ENCODE measurements at places on chromosomes 1 and 21.

DNA sequence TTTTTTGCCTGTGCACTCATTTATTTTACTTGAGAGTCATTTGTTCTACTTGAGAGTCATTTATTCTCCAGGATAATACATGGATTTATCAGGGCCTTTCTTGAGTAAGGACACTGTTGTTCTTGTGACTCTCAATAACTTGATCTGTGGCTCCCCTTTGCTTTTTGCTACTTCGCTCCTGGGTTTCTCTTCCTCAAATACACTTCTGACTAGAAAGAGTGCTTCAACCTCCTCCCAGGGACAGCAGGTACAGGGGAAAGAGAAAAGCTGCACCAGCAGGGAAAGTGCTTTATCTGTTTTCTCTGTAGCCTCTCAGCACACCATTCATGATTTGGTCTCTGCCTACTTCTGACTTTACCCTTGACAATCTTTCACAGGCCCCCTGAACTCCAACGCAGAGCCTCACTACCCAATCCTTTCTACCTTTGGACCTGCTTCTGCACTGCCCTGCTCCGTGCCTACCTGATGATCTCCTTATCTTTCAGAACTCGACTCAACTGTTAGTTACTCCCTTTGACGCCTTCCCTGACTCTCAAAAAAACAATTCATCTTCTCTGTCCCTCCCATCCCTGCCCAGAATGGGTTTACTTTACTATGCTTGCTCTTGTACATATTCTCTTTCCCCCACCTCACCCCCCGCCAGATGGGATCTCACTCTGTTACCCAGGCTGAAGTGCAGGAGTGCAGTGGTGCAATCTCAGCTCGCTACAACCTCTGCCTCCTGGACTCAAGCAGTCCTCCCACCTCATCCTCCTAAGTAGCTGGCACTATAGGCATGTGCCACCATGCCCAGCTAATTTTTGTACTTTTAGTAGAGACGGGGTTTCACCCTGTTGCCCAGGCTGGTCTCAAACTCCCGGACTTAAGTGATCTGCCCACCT, 15.6 kb upstream of the PIGM start:
- no peak for DNase-seq

- DNase-seq, result no peak
Observed at GRCh38 chr1:50140182-50140447, 31.4 kb downstream of the ELAVL4 start.

DNA sequence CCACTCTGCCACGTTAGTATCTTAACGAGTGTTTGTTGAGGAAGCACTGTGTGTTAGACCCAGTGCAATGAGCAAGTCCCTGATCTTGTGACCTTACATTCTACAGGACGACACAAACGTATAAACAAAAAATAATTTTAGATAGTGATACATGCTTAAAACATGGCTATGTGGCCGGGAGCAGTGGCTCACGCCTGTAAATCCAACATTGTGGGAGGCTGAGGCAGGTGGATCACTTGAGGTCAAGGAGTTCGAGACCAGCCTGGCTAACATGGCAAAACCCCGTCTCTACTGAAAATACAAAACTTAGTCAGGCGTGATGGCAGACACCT, 19.6 kb downstream of the MTX1 start:
- DNase-seq, result no peak

DNA sequence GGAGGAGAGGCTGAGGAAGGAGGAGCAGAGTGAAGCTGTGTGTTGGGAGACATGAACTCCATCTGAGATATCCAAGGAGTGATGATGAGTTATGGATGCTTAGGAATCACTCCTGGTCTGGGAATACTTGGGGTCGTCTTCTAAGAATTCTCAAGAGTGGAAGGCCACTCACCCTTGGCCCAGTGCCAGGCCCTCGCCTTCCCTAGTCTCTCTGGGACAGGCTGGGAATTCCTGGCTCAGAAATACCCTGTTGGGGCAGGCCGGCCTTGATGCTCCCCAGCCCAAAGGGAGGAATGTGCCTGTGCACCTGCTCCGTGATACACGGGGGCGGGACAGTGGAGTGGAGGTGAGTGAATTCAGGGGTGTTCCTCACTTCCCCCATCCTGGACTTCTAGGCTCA, 12.6 kb upstream of the LMNA start:
- DNase-seq, result no peak

DNA sequence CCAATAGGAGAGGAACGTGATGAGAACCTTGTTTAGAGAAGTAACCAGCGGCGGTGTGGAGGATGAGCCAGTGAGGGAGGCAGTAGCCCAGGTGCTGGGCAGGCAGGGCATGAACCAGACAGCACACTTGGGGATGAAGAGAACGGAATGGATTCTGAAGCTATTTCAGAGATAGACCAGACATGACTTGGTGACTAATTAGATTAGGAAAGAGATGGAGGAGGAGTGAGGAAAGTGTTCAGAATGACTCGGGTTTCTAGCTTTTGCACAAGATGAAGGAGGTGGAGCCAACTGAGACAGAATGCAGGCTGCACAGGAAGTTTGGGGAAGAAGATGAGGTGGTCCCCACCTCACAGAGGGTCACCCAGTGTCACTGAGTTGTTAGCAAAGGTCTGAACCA, 5.1 kb downstream of the PEF1 start:
- DNase-seq, result no peak

GRCh38 chr1:116716391-116716790, 37.8 kb upstream of the CD2 start:
- no peak for DNase-seq

DNA sequence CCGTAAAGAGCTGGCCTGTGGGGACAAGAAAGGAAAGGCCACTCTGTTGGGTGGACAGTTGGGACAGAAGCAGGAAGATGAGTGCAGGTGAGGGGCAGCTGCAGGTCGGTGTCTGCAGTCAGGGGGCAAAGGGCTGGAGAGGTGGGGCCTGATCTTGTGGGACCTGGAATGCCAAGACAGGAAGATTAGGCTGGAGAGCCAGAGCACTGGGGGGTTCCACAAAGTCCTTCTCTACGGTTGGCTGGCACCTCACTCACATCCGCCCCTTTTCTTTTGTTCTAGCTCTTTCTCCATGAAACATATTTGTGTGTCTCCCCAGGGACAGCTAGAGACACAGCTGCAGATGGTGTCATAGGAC, 404.1 kb downstream of the PTPRU start:
- DNase-seq, result no peak

Measured in NCI-H446 (cell line).